ENCODE measurements at places on chromosomes 4 and X.
A peak's percentile ranks its signal among the peaks of the same experiment; 100 is the strongest.

DNA sequence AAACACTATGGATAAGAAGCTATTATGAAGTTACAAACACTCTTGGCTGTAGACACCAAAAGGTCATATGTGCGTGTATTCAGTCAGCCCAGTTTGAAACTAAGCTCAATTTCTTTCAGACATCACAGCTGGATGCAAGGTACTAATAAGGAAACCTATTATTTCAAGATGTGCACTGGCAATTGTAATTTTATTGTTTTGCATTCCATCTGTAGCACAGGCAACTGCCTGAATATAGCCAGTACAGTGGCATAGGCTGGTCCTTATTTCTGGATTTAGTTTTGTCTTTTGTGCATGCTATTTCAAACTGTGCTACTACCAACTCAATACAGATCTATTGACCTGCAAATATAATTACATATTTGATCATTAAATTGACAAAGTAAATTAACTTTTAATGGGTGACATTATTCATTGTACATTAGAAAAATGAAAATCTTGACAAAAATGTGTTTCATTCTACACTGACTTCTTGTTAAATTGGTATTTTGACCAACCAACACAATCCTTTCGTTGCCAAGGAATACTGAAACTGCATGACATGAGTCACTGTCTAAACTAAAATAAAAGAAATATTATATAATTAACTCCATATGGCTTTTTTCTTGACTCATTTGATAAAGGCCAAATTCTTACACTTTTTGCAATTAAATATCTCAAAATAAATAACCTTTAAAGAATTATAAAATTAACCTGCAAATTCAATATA is 594.3 kb upstream of the ADGRL3 start:
- DNase-seq = peak; percentile 53

DNA sequence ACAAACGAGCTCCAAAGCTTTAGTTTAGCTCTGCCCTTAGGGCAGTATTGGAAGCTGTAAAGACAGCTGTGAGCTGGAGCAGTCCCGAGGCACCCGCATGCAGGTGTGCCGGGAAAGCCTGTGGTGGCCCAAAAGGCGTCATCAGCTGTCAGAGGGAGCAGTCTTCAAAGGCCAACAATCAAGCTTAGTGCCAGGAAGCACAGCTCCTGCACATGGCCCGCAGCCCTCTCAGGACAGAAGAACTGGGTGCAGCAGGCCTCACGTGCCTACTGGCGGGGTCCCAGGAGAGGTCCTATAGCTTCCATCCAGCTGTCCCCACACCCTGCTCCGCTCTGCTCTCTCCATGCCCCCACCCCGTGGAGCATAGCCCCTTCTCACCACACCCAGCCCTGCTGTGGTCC is 92.2 kb upstream of the TRIM2 start:
- no peak for DNase-seq

GRCh38 chr4:144646523-144647094 is 653 bp downstream of the HHIP start:
- DNase-seq = no peak

DNA sequence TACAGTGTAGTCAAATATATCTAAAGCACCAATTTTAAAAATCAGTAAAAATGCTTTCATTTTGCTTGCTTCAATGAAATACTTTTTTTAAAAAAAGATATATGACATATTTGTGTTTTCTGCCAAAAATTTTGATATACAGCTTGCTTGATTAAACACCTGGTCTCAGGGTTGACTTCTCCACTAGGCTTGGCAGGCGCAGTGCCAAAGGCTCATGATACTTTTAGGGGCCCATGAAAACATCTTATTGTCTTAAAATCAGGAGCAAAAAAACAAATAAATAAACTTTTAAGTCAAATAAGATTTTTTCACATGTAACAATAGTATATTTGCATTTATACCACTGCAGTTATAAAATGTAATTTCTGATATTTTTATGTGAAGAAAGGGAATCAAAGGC is 95.6 kb downstream of the ADGRA3 start:
- DNase-seq = no peak

- DNase-seq = no peak
Observed at GRCh38 chr4:82584931-82585330, 23.1 kb upstream of the TMEM150C start.

- DNase-seq = no peak
Observed at GRCh38 chr4:125826801-125827695, 512.3 kb downstream of the FAT4 start.

DNA sequence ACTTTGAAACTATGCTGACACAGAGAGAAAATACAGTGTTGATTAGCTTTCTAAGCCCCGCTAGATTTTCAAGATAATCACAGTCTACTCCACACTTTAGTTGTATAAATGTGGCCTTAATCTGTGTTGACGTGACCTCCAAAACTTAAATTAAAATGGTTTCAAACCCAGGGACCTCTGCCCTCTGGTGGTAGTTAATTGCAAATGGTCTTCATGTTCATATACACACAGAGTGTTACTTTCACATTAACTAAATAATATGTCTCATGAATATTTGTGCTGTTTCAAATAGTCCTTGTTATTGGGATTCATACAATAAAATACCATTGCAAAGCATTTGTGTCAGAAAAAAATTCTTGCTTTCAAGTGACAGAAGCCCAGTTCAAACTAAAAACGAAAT is 64.3 kb downstream of the TASL start:
- DNase-seq = no peak

Data from brain microvascular endothelial cell (primary cell).